ENCODE measurements at places on chromosomes 1 and 21.

DNA sequence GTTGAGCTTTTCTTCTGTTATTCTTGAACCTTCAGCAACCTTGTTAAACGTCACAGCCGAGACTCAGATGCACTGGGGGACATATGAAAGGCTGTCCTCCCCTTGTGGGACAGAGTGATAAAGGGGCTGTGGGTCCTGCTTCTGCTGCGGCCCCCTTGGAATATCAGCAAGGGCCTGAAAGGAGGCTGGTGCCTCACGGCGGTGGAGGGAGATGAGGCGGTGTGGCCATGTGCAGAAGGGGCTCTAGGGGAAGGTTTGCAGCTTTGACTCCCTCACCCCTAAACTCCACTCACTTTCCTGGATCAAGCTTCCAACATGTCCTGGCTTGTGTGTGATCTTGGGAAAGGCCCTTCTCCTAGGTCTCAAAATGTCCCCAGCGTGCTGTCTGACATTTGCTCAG is 270.7 kb upstream of the CSF3R start:
- DNase-seq: no peak

DNA sequence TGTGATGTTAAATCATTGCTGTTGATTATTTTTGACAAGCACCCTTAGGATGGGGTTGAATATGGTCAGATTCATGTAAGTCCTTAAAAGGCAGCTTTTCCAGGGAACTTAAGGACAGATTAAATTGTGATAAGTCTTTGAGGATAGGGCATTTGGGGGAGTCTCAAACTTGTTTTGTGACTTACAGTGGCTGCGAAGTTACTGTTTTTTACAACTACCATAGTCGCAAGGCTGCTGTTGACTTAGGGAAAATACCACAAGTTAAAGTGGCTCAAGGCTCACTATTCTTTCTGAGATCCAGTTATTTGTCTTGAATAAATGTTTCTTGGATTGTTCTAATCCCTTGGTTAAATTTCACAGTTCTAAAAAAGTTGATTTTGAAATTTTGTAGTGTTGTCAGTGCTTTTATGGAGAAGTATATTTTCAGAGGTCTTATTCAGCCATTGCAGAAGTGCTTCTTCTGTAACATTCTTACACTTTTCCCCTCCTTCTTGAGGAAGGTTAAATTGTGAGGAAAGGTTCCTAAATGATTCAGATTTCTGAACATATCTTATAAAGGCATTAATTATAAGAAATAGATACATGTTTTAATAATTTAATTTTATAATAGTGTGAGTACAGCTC is 47.0 kb upstream of the MPC2 start:
- DNase-seq: no peak

GRCh38 chr1:209040351-209040750 is 543.2 kb upstream of the CAMK1G start:
- DNase-seq: no peak

DNA sequence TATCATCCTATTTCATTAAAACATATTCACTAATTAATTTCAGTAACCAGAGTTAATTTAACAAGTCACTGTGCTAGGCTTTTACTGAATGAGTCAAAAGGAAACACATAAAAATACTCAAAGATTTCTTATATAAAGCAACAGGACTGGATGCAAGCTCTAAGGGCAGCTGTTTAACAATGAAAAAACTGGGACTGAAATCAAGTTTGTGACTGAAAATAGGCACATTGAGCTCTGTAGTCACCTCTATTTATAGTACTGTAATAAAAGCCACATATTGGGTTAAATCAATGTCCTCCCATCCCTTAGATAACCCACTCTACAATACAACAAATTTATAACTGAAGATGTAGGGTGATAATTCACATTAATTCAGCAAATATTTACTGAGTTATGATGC is 52.4 kb downstream of the SMYD3 start:
- peak; percentile 13 for DNase-seq

- DNase-seq: no peak
Observed at GRCh38 chr1:33167650-33168447, 14.0 kb downstream of the TRIM62 start.

GRCh38 chr1:170932236-170932635 is 3.1 kb upstream of the MROH9 start:
- DNase-seq: no peak

DNA sequence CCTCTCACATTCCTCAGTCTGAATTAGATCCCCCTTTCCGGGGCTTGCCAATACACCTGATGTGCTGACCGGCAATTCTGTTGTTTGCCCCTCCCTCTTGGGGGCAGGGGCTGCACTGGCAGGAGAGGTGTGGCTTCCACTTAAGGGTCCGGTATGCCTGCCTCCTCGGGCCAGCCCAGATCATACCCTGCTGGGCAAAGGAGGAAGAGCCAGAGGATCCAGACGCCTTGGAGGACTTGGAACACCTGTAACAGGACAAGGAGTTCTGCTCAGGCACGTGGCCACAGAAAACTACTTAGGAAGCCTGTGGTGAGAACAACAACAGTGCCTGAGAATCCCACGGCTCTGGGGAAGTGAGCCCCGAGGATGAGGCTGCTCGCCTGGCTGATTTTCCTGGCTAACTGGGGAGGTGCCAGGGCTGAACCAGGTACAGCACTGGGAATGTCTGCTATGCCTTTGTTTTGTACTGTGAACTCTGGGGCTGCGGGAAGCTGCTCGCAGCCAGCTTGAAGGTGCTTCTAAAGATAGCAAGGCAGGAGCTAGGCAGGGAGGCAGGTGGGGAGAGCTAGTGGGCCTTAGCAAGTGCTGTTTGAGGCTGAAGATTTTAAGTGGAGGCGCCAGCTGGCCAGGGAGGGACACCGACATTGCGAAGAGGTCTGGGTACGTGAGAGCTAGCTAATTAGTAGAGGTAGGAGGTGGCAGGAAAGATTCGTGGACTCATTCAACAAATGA is at the start of gene SMPDL3B:
TSS of gene SMPDL3B (plus strand) at position 183 of the 732 bp plus-strand sequence. CDS start at position 367, 184 bp downstream.
- DNase-seq: no peak

DNA sequence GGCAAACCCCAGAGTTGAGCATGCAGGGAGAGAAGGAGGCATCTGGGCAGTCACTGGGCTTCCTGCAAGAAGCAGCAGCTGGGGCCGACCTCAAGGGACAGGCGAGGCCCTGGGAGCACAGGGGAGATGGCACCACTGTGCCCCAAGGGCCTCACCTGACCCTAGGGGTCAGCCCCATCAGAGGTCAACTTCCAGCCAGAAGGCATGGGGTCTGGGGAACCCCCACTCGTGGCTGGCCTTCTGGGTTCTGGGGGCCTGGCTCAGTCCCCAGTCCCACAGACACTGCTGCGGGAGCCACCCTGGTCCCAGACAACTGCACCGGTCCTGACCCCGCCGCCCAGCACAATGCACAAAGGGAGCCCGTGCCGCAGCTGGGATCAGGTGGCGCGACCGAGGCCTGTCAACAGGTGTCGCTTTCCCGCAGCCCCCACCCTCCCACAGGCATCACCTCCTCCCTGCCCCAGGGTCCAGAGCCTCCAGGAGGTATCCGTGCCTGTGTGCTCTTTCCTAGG is 6.2 kb downstream of the WNT9A start:
- no peak for DNase-seq

DNA sequence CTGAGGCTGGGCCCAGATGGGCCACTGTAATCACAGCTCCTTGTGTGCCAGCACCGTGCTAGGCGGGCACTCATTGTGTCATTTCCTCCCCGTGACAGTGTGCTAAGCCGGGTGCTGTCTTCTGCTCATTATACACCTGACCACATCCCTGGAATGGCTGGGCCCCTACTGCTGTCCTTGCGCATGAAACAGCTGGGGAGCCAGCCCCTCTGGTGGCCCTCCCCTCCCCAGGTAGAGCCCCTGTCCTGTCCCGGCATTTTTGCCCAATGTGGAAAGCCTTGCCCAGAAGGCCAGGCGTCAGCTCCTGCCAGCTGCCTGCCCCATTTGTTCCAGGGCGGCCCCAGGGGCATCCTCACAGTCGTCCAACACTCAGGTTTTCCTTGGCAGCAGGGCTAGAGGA is 107.4 kb upstream of the CASZ1 start:
- no peak for DNase-seq

DNA sequence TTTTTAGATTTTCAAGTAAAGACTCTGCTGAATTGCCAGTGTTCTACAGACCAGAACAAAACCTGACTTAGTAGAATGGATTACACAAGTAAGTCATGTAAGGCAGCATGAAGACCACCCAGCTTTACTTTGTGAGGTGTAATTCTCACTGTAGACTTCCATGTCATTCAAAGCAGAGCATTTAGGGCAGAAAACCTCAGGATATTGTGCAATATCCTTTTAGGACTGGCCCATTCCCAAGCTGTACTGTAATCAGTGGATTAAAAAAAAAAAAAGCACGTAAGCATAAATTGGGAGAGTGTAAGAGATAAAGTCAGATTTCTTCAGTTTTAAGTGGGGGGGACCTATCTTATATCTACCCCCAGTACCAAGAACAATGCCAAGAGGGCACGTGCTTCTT is 380.5 kb upstream of the PRMT6 start:
- DNase-seq: peak; percentile 32

DNA sequence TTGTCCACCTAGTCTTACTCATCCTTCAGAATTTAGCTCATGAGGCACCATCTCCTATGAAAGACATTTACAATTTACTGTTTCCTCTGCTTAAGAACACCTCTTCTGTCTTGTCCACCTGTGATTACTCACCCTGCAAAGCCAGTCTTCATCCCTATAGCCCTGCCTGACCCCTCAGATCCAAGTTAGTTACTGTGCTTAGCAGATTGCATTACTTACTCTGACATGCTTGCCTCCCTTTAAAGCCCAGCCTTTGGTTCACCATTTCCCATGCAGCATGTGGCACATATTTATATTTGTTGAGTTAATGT is 60.9 kb upstream of the VCAM1 start:
- DNase-seq: no peak

DNA sequence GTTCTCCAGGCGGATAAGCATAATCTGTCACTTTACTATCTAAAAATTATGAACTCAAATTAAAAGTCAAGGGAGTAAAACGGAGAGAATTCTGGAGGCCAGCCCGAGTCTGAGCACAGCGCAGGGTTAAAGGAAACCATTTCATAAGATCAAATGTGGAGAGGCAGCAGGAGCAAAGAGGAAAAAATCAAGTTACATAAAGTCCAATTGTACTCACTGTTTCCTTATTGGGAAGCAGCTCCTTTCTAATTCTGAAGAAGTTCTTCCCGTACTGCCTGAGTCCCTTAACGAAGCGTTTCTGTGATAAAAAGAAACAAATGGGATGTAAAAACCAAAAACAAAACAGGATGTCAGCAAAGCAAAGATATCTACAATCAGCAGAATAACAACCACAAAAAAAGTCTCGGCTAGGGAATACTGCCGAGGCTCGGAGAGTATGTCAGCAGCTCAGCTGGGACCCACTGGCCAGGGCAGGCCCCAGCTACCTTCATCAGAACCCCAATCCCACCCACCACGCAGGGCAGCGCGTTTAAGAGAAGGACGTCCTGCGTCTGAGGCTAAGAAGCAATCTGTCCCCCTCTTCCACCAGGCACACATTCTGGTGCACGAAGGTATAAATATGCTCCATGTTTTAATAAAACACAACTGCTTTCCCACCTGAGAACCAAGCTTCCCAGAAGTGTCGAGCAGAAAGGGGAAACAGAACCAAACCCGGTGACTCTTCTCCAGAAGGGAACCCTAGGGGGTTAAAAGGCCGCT is 104.8 kb downstream of the SLC45A1 start:
- DNase-seq: no peak

- DNase-seq: no peak
Observed at GRCh38 chr1:44012404-44012803, 18.9 kb downstream of the SLC6A9 start.
